ENCODE measurements at places on chromosomes 5 and 9. TPM values are rescaled to one million over a fixed set of nuclear protein-coding genes. Genes with fewer than 3 reads are reported as not detected.
A peak's percentile ranks its signal among the peaks of the same experiment; 100 is the strongest.

The HTR1A gene
- not detected for polyA plus RNA-seq

GRCh38 chr5:127649018-127649439 is at the start of gene CTXN3:
Gene CTXN3 (plus strand): TSS chr5:127649082. CDS start chr5:127657522, 8,440 bp downstream.
- peak; percentile 30 for DNase-seq

The PCDHA9 gene
- polyA plus RNA-seq = not detected

The PGM5 gene
- polyA plus RNA-seq = 51.7 TPM

GRCh38 chr9:95341293-95341962 is 23.9 kb upstream of the FANCC start:
- no peak for DNase-seq

DNA sequence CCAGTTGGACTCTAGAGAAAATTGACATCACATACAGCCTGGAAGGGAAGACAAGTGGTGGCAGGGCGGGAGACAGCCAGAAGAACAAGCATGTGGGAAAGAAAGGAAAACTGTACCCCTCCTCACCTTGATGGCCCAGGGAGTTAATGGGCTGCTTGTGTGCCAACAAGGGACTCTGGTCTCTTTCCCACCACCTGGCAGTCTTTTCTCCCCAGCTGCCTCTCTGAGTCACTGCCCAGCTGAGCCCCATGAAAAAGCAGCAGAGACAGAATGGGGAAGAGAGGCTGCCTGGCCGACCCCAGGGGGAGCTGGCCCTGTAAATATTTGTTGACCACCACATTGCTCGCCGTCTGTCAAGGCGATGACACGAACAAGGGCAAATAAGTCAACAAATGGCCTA is 359.4 kb downstream of the ENC1 start:
- DNase-seq = no peak

The TMEM252 gene
- polyA plus RNA-seq = not detected

GRCh38 chr5:170497311-170498038 is 6.3 kb upstream of the KCNIP1 start:
- DNase-seq = no peak
